NCI-H526 (cell line): ENCODE measurements at places on chromosomes 1 and 21.
A peak's percentile ranks its signal among the peaks of the same experiment; 100 is the strongest.

GRCh38 chr1:44693900-44694299 lies 19.4 kb downstream of the ARMH1 start:
- no peak for DNase-seq

DNA sequence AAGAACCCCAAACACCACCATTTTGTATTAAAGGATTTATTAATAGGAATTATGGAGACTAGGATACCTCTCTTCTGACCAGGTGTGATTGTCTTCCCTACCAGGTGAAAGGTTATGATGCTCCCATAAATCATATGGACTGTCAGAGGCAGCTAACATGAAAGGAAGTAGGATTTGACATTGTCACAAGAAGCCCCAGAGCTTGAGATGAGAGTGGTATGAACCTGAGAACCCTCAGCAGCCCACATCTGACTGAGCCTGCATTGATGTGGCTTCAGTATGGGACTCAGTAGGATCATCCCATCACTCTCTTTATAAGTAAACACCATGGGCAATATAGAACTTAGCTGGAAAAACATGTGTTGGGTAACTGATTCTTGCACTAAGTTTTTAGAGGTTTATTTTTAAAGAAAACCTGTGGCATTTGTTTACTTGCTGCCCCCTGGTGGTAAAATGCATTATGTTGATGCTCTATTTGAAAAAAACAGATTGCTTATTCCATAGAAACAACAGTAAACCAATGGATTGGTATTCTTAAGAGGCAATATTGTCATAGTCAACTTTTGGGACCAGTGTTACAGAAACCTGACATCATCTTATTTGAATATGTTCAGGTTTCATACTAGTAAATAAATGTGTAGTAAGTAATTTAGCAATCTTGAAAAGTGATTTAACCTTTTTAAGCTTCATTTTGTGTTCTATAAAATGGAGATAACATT lies 16.6 kb upstream of the CACYBP start:
- DNase-seq: peak; percentile 37

- no peak for DNase-seq
Measured at GRCh38 chr1:115666702-115667101, 24.9 kb downstream of the VANGL1 start.

- DNase-seq: no peak
Measured at GRCh38 chr1:45393718-45394302, 53.6 kb upstream of the MUTYH start.

DNA sequence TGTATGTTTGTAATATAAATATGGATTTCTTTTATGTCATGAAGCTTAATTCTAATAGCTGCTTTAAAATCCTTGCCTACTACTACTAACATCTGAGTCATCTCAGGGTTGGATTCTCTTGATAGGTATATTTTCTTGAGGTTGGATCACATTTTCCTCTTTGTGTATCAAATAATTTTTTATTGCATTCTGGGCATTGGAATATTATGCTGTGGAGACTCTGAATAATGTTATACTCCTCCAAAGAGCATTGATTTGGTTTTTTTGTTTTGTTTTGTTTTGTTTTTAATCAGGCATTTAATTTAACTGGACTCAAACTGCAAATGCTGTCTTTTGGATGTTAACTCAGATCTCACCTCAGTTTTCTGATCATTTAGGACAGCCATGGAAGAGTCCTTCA lies 8.0 kb downstream of the DHX9 start:
- no peak for DNase-seq

- no peak for DNase-seq
Measured at GRCh38 chr1:58317694-58318093, 228.8 kb downstream of the OMA1 start.

DNA sequence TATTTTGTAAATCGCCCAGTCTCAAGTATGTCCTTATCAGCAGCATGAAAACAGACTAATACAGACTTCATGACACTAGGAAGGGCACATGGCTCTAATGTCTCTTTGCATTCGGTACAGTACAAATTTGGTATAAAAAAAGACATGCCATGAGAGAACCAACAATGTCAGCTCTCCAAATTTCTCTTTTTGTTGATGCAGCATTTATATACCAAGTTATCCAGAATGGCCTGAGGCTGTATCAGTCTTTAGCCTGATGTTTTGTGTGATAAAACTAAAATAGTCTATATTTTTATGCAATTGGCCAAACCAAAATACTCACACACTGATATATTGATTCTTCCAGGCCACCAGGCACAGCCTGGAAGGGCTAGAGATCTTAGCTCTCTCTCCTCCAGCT lies 124.3 kb upstream of the SAMSN1 start:
- DNase-seq: no peak

DNA sequence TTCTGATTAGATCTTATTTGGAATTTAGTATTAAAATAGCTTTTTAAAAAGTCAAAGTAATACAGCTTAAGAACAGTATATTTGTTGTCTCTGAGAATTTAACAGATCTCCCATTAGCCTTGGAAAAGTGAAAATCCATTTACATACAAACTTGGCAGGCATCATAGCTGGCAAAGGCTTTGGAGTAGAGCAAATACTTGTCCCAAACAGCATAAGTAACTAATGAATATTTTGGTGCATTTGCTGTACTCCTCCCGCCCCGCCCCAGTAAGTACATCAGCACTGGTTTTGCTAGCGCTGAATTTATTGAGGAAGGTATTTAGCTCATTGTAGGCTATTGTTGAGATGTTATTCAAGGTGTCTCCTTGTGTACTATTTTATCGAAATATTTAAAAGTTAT lies 417.7 kb upstream of the KAZN start:
- no peak for DNase-seq
